Stimulated activated CD8-positive, alpha-beta memory T cell treated with anti-CD3 and anti-CD28 coated beads, Interleukin-7, amount 100 ng/mL, for 24 hours (primary cell): ENCODE measurements at places on chromosomes 16 and 17.

DNA sequence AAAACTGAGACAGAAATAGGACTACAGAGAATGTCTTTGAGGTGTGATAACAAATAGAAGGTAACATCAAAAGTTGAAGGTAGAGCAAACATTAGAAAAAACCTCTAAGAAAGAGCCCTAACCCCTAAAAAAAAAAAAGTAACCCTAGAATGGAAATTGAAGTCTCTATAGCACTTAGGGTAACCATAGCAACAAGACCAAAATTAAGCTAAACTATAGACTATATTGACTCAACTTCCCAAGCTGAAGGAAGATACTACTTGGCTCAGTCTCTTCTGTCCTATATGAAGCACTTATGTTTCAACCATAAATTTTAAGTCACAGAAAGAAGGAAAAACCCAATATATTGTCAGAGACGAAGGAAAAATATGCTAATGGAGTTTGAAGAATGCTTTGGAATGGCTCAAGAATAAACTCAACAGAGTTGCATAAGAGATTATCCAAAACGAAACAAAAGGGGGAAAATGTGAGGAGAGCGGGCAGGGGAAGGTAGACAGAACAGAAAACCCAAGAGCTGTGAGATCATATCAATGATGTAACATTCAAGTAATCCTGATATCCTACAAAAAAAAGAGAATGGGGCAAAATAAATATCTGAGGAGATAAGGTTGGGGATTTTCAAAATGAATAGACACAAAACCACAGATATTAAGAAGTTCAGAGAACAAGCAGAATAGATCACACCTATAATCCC is 88.4 kb downstream of the USP32 start:
- DNase-seq: no peak

GRCh38 chr16:56995136-56995805 is 5.9 kb downstream of the NLRC5 start:
- no peak for DNase-seq

DNA sequence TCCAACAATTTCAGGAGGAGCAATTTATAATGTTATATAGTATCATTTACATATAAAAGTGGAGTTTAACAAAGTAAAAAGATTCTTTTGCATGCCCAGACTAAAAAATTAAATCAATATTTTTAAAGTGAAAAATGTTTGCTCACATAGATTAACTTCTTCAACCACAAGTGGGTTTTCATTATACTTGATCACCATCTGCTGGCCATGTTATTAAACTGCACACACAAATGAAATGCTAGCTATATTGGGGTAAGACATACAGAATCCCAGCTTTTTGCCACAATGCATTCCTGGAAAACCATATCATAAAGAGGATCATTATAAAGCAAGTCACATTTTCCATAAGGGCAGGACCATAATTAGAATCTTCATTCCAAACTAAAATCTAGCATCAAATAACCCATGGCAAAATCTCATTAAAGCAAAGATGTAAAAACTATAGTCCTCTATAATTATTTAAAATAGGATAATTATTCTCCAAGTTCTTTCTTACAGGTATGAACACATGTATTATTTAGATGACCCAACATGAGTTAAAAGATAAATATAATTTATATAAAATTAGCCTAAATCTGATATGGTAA is 26.3 kb downstream of the CEP112 start:
- no peak for DNase-seq

- DNase-seq: no peak
These were observed 4.5 kb downstream of the RIPOR1 start for GRCh38 chr16:67533024-67533560.

DNA sequence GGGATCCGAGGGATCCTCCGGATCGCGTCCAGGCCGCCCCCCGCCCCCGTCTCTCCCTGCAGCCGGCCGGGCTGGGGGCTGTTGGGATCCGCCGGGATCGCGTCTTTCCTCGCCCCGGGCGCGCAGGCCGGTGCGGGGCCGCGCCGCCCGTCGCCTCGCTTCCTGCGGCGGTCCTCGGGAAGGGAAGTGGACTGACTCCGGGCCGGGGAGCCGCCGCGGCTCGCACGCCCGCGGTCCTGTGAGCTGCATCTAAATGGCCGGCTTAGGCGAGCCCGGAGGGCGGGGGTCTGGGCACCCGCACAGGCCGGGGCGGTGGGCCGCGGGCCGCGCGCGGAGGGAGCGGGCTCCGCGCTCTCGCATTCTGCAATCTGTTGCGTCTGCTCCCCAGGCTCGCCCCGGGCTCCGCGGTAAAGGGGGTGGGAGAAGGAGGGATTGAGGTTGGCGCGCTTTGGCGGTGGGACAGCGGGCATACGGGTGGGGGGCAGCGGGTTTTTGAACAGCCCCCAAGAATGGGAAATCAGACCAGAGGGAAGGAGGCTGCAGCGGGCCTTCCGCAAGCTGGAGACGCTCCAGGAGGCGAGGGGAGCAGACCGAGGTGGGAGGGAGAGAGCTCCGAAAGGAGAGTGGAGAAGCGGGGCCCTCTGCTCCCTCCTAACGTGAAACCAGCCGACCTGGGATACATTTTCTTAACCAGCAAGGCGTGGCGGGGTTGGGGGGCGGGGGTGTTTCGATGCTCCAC is 2.2 kb downstream of the TMEM132E start:
- no peak for DNase-seq

DNA sequence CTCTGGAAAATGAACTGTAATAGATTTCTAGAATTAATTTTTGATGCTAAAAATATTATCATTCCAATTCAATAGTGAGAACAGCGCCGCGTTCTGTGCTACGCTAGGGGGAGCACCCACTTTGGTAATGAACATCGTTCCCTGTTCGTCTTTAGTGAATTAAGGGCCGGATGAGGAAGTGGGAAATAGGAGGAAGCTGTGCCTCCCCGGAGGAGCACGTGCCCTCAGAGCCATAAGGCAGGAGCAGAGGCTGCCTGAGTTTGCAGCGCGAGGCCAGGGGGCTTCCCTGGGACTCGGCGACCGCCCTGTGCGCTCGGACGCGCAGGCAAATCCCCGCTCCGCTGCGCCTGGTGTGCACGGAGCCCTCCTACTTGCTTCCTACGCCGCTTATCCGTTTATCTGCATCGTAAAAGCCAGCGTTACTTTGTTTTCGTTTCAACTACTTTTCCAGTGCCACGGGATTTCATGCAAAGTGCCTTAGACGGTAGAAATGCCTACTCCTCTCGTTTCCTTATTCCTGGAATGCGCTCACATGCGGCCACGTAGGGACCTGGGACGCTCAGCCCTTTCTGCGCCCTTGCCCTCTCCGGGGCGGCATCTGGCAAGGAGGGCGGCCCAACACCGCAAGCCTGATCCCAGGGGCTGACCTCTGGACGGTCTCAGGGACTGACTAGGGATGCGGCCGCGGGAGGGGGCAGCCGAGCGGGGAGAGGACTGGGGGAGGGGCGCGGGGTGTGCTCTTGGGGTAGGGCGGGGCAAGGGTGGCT is 76.4 kb downstream of the KCNJ12 start:
- DNase-seq: no peak

DNA sequence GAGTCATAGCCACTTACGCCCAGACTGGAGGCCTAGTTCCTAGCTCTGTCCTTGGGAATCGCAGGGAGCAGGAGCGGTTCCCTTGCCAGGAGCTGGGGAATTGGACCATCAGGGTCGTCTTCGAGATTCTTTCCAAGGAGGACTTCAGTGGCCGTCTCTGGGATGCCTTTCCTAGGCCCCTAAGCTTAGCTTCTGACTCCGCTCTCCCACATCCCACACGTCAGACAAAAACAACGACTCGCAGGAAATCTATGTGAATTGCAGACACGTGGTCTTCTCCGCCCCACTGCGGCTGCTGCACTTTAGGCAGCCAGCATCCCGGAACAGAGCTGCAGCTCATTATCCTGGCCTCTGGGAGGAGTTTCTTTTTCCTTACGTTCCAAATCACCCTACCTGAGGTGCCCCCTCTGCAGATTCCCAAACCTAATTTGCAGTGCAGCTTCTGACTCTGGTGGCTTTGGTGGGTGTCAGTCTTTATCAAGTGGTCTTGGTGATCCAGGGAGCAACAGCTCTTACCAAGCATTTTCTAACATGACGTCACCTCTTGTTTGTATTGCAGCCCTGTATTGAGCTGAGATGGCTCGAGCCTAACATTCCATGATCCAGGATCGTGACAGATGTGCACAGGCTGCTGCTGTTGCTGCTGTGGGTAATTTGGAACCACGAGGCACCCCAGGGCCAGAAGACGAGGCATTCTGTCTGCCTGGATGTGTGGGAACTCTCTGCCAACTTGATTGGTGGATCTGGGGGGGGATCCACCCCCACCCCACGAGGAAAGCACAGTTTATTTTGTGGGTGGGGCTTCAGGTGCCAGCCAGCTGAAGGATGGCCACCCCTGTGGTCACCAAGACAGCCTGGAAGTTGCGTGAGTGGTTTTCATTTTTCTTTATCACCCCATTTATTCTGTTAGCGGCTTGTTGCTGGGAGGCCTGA is 1.1 kb downstream of the KATNB1 start:
- DNase-seq: peak; percentile 18

- DNase-seq: no peak
These were observed 1.2 kb upstream of the NR1D1 start for GRCh38 chr17:40101367-40102210.

DNA sequence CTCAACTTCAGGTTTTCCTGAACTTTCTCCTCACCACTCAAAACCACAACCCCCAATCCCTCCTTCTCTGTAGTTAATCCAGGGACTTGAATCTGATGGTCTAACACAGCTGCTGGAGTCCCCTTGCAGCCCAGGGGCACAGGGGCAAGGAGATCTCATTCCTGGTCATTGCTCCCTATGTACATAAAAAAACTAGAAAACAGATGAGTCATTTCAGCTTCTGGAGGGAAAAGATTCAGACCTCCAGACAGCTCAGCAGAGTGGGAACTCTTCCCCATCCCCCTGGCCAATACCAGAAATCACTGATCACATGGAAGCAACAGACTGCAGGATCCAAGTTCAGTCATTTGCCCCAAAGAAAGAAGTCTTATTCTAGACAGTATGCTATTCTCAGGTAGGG is 62.1 kb downstream of the DYNLRB2 start:
- DNase-seq: no peak

DNA sequence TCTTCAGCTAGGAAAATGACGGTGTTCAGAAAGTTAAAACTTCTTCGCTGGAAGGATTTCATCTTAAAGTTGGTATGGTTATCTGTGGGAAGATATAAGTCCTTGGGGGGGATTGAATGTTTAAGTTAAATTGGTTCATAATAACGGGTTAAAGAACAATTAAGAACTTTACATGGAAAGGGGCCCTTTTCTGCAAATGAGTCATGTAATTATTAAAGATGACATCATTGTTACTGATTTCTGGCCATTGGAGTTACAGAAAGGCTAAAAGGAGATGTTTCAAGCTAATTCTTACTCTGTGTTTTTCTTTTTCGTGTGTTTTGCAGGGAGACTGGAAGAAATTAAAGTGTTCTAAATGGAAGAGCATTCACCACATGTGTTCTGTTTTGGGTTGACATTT is 20.6 kb upstream of the ABCA3 start:
- no peak for DNase-seq

- DNase-seq: peak; percentile 52
These were observed 2.7 kb downstream of the FHOD1 start for GRCh38 chr16:67244387-67245185.

- no peak for DNase-seq
These were observed 29.7 kb downstream of the MBTPS1 start for GRCh38 chr16:84087001-84087400.

GRCh38 chr17:2060681-2061440 is 6.0 kb downstream of the HIC1 start:
- no peak for DNase-seq

GRCh38 chr17:72411124-72411563 is 290.3 kb downstream of the SOX9 start:
- no peak for DNase-seq

DNA sequence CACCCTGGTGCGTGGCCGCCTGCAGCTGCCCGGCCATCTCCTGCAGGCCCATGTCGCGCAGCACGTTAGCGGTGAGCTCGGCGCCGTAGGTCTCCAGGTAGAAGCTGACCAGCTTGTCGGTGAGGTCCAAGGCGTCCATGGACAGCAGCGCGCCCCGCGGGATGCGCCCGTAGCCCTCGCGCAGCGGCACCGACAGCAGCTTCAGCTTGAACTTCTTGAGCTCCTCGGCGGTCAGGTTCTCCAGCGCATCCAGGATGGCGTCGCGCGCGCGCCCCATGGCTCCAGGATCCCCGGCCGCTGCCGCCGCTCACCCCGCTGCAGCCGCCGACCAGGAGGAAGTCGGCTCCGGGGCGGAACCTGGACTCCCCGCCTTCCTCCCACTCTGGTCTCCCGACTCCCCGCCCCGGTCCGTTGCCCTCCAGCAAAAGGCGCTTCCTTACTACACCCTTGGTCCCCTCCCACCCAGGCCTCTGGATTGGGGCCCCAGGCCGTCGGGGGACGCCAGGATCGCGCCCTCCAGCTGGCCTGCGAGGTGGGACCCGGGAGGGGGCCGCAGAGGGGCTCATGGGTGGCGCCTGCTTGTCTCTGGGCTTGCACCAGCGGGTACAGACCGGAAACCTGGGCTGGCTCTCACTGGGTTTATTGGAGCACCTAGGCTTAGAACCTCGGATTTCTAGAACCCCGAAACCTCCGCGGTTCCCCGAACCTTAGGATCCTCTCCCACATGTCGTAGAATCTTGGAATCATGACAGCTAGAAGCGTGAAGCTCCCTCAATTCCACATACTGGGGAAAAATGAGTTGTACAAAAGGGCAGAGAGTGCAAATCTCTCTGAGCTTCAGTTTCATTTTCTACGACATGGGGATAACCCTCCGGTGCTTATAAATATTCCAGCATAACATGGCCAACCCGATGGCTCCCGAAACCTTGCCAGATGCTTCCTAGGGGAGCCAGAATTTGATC is at the start of gene PYCARD:
Gene PYCARD, minus strand, starts transcription at position 347 of the 962 bp plus-strand sequence. Its CDS starts 70 bp downstream, at position 277.
- DNase-seq: no peak

- DNase-seq: no peak
These were observed 147.7 kb upstream of the WSCD1 start for GRCh38 chr17:5922476-5922875.

DNA sequence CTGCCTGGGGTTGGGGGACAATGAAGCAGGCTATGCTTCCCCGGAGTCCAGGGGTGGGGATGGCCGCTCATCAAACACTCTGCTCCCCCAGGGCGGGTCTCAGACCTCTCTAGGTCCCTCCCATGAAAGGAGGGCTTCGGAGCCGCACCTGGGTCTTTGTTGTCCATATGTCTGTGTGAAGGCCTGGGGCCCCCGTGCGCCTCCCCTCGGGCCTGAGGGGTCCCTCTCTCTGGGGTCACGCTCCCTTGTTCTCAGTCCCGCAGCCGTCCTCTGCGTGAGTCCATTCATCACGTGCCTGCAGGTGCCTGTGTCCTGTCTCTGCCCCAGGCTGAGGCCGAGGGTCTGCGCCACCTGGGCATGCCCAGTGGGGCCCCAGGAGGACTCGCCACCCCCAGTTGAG is 15.6 kb downstream of the BAHCC1 start:
- DNase-seq: no peak

GRCh38 chr17:55347341-55347740 is 74.3 kb downstream of the MMD start:
- no peak for DNase-seq

DNA sequence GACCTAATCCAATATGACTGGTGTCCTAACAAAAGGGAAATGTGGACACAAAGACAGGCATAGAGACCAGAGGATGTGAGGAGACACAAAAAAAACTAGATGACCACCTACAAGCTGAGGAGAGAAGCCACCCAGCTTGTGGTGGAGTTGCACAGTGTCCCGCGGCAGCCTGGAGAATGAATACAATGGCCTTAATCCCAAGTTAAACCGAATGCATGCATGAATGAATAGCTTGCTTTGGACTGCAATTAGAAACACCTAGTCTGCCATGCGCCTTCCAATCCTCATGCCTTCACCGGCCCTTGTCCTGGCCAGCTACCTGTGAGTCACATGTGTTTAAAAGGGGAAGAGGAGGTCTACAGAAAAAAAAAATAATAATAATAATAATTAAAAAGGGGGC is 72.0 kb downstream of the CNGB1 start:
- DNase-seq: no peak

- no peak for DNase-seq
These were observed 33.1 kb downstream of the ARL4D start for GRCh38 chr17:43431714-43432523.
